Mesenchymal stem cell (in vitro differentiated cells and primary cell): ENCODE measurements at places on chromosomes 4 and X.

DNA sequence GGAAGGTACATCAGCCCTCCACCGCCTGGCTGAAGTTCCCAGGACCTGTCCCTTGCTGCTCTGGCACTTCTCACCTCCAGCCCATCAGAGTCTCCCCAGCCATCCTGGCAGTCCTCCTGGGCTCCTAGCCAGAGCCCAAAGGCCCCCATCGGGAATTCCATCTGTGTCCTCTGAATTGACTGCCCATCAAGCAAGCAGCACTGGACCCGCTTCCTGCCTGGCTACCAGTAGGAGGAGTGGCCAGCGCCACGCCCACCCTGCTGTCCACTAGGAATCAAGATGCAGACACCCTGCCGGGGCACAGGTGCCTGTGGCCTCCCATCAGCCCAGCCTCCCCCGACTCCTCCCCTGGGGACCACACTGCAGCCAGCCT lies 47.2 kb downstream of the C4orf50 start:
- DNase-seq: no peak

GRCh38 chrX:37047776-37048175 lies 39.6 kb downstream of the FAM47C start:
- DNase-seq: no peak

GRCh38 chr4:5884796-5885195 lies 8.1 kb downstream of the CRMP1 start:
- no peak for DNase-seq

DNA sequence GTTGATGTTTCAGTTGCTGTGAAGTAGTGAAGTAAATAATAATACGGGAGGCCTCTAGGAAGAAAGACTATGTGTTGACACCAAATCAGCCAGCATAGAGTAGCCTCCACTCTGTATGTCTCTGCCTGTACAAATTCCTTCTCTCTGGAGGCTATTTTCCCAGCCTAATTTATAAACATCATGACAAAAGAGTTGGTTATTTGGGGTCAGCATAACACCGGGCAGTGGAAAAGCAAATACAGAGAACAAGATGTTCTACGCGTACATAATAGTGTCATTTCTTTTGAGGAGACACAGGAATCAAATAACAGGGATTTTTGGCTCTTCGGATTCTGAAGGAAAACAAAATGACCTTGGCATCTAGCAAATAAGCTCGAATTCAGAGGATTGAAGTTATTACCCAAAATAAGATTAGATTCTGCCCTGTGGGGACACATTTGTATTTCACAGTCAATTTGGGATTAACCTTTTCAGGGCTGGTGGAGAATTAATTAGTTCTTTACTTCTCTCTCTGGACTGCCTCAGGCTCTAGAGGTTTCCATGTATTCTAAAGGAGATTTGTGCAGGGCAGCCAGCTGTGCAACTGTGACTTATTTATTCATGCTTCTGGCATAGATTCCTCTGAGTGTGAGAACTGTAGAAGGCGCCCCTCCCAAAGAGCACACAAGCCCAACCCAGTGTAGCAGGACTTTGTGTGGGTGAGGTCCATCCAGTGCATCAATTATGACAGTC lies 14.1 kb upstream of the SYTL4 start:
- DNase-seq: peak; percentile 12

GRCh38 chrX:8879750-8880149 lies 78.6 kb upstream of the FAM9A start:
- peak; percentile 8 for DNase-seq

DNA sequence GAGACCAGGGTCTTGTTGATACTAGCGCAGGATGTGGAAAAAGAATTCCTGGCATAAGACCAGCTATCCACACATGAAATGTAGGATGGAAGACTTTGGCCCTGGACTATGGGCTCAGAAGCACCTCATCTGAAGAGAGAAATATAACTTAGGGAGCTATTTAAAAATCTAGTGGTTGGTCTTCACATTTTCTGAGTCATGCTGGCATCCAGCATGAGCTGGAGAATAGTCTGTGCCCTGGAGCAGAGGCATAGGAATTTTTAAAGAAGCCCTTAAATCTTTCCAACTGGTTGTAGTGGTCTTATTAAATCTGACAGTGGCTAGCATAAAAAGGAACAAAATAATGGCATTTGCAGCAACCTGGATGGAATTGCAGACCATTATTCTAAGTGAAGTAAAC lies 86.3 kb downstream of the SMARCA5 start:
- no peak for DNase-seq

GRCh38 chr4:128471576-128471975 lies 184.0 kb upstream of the PGRMC2 start:
- peak; percentile 26 for DNase-seq

DNA sequence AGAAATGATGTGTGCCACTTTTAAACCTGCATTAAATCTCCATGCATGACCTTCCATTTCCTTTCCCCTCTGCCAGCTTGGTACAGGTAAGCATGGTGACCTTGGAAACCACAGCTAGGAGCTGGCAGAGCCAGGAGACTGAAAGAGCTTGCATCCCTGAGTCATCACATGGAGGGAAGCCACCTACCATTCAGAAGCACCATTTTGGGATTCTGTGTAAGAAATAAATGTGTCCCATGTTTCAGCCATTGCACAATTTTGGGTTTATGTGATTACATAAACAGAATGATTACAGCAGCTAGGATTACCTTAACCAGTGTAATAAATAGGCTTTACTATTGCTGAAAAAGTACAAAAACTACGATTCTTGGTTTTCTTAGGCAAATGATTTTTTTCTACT lies 17.3 kb upstream of the CCDC149 start:
- DNase-seq: no peak

DNA sequence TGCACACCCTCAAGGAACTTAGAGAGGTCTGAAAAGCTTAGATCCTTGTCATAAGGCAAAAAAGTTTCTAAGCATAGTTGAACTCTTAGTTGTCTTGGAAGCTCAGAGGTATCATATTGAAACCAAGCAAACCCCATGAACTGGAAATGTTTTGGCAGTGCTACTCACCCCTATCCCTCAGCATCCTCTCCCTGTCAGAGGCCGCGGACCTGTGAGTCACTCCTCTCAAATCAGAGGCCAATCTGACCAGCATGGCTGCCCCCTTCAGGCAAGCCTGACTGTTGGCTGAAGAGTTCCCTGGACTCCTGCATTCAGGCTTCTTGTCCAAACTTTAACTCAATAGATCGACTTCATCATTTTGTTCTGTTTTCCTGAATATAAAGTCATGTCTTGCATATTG lies 69.4 kb downstream of the KCNIP4 start:
- DNase-seq: peak; percentile 17

- DNase-seq: no peak
These were observed 87.5 kb downstream of the CNOT6L start for GRCh38 chr4:77731656-77732055.

DNA sequence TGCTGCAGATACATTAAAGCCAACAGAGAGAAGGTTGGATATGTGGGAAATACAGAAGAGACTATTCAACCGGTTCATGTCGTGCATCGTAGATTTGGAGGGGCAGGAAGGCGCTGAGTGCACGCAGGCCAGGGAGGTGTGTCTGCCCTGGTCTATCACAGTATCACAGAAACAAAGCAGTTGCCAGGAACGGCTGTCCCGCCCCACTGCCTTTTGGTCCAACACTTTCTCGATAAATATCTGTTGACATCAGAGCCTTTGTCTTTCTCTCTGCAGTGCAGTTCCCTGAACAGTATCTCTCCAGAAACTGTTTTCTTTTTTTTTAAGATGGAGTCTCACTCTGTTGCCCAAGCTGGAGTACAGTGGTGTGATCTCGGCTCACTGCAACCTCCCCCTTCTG lies 151.1 kb upstream of the BCOR start:
- DNase-seq: no peak

DNA sequence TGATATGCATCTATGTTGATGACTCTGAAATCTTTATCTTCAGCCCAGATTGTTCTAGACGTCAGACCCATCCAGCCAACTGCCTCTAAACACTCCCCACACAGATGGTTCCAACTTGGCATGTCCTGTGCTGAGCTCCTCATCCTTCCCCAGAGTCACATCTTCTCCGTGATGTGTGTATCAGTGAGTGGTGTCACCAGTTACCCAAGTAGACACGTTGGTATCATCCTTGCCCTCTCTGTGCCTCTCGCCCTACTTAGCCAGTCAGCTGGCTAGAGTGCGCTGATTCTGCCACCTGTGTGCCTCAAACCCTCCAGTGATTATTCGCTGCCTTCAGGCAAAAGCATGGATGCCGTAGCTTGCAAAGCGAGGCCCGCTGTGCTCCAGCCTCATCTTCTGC lies 18.6 kb downstream of the PRIMPOL start:
- DNase-seq: no peak

DNA sequence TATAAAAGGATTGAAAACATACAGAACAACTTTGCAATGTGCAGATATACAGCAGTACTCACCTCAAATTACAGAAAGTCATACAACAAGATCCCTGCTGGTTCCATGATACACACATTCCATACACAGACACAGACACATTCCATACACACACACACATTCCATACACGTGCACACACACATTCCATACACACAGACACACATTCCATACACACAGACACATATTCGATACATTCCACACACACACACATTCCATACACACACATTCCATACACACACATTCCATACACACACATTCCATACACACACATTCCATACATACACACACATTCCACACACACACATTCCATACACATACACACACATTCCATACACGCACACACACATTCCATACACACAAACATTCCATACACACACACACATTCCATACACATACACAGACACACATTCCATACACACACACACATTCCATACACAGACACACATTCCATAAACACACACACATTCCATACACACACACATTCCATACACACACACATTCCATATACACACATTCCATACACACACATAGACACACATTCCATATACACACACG lies 13.7 kb downstream of the LINC00632 start:
- DNase-seq: peak; percentile 30

GRCh38 chr4:124183231-124183630 lies 529.3 kb downstream of the ANKRD50 start:
- DNase-seq: no peak

GRCh38 chrX:33726281-33727160 lies 405.6 kb downstream of the FAM47A start:
- DNase-seq: no peak

DNA sequence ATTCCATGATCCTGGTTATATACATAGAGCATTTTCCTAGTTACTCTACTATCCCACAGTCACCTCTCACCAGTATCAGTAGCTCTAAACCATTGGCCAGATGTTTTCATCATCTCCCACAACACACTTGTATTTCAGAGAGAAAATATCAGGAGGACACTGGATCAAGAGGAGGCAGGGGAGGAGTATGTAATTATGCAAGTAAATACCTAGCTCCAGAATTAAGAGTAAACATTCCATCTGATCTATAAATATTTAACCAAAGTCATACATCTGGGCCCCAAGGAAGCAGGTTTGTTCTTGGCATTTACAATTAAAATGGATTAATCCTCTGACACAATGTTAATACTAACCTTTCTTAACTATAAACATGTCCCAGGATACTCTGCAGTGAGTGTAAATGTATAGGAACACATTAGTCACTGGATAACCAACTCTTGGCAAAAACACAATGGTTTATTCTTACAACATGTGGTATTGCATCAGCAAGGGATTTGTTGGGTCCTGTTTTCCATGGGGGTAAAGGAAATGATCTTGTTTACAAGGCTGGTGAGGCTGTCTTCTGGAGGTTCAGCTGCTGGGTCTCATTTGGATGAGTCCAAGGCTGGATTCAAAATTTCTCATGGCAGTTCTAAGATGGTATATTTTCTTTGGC lies 170.1 kb downstream of the ATG4A start:
- peak; percentile 79 for DNase-seq

DNA sequence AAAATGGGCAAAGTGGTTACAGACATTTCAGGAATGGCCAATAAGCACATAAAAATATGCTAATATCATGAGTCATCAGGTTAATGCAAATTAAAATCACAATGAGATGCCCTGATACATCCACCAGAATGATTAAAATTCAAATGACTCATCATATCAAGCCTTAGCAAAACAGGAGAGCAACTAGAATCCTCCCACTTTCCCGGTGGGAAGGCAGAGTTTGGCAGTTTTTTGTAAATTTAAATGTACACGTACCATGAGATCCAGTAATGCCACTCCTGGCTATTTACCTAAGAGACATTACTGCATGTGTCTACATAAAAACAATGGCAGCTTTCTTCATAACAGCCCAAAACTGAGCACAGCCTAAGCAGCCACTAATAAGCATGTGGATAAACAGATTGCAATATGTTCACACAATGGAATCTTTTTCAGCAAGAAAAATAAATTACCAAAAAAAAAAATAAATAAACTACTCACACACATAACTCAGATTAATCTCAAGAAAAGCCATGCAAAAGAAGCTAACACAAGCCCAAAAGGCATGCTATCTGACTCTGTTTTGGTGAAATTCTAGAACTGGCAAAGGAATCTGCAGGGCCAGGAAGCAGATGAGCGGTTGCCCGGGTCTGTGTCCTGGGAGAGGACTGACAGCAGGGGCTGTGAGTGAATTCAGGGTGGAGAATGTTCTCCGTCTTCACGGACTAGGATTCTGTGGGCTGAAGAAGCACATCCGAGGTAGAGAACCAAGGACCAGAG lies 48.8 kb downstream of the AFAP1 start:
- DNase-seq: peak; percentile 64

- no peak for DNase-seq
These were observed 1.2 kb downstream of the GPC3 start for GRCh38 chrX:133983974-133984845.

DNA sequence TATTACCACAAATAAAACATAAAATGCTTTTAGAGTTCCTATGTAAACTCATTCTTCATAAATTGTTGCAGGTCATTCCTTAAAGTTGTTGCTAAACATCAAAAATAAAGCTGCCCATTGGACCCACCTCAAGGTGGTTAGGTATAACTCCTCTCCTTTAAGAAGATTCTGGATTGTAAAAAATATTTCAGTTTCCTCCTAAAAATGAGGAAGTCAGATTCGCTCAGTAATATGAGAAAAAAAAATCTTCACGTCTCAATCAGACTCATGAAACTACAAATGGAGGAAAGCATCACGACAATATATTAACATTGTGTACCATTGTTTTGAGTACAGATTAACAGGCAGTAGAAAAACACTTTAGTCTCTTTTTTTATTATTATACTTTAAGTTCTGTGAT lies 105.9 kb downstream of the DDX60 start:
- no peak for DNase-seq

GRCh38 chr4:66169341-66169740 lies 499.1 kb upstream of the EPHA5 start:
- peak; percentile 20 for DNase-seq

- peak; percentile 27 for DNase-seq
These were observed 605.5 kb upstream of the PITX2 start for GRCh38 chr4:111228396-111228795.

DNA sequence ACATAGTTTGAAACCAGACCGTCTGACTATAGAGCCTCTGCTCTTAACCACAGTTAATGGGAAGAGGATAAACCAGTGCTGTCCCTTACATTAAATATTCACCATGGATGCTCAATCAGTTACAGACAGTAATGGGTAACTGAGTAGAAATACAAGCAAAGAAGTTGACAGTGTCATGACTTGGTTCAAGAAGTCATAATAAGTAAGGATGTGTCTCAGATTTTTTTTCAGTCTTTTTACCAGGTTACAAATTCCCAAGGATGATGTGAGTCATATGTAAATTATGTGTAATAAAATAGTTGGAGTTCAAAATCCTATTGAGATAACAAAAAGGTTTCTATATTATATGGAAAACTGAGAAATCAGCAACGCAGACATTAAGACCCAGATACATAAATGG lies 31.1 kb downstream of the ZCCHC4 start:
- DNase-seq: no peak

GRCh38 chr4:40621229-40621591 lies 8.5 kb downstream of the RBM47 start:
- DNase-seq: no peak
